GM04503 (cell line): ENCODE measurements at places on chromosomes 7 and 10.

DNA sequence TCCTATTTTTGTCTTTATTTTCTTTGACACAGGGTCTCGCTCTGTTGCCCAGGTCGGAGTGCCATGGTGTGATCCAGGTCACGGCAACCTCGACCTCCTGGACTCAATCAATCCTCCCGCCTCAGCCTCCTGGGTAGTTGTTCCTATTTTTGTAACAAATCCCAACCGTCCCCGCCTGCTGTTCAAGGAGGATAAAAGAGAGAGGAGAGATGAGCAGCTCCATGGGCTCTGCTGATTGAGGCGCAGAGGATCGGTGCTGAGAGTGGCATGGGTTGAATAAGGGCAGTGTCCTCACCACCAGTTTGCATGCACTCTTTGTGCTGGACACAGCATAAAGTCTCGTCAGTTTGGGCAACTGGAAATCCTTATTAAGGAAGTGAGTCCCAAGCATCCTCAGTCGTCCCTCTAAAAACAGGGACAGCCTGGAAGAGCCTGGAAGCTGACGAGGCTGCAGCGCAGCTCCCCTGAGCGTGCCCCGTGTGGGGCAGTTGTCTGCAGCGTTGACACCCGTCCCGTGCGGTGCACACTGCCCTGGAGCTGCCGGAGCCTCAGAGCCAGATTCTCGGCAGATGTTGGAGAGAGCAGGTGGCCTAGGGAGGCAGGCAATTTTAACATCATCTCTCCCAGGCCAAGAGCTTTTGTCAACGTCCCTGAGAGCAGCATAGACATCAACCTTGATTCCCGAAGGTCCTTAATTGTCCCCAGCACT, 404.2 kb upstream of the RNF32 start:
- no peak for DNase-seq

GRCh38 chr7:20713792-20714191, 72.9 kb downstream of the SP8 start:
- DNase-seq = no peak

DNA sequence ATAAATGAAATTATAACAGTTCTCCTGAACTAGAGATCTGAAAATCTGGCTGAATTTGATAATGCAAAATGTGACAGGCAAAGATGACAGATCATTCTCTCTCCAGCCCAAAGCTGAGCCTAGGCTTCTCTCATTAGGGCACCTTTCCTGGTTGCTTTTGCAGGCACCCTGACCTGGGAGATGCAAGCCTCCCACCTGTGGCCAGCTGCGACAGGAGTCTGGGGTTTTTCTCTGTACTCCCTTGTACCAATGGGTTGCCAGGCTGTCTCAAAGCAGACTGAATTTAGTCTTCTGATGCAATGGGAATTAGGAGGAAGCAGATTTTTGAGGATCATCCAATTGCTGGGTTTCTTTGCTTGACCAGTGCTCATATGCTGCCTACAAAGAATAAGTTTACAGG, 85.0 kb upstream of the EFCAB10 start:
- DNase-seq = no peak

- no peak for DNase-seq
Measured at GRCh38 chr10:19498393-19499290, 317.6 kb upstream of the PLXDC2 start.

- DNase-seq = no peak
Measured at GRCh38 chr10:121818599-121818998, 109.2 kb downstream of the ATE1 start.
